ENCODE measurements at places on chromosomes 12 and 14. TPM values are rescaled to one million over a fixed set of nuclear protein-coding genes. Genes with fewer than 3 reads are reported as not detected.

DNA sequence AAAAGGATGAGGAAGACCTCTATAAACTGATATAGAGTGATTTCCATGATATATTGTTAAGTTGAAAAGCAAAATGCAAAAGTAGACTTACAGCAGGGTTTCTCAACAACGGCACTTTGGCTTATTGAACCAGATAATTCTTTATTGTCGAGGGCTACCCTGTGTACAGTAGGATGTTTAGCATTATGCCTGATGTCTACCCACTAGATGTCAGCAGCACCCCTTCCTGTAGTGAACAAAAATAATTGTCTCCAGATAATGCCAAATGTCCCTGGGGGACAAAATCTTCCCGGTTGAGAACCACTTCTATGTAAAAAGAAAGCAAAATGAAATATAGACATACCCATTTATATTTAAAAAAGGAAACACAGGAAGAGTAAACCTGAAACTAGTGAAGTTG is 32.4 kb downstream of the ABCD2 start:
- no peak overlapping the region for H3K4me3 ChIP-seq
- DNase-seq: no peak
- H3K4me1 ChIP-seq: no peaks in the 10 kb centered on the region
- H3K27ac ChIP-seq: no peak overlapping the region
- no peaks in the 10 kb centered on the region for H3K27me3 ChIP-seq

DNA sequence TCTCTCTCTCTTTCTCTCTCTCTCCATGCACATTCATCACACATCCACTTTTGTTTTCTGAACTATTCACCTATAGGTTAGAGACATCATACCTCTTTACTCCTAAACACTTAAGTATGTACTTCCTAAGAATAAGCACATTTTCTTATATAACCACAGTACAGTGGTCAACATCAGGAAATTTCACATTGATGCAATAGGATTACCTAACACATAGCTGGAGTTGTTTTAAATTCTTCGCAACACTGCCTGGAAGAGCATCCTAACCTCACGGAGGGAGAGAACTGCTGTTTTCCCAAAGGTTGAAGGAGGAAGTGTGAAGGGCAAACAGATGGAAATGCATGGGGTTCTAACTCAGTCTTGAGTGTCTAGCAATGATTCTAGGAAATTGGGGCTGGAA is 159.2 kb downstream of the SYT1 start:
- DNase-seq: no peak
- H3K4me3 ChIP-seq: no peak overlapping the region
- no peaks in the 10 kb centered on the region for H3K27me3 ChIP-seq
- H3K4me1 ChIP-seq: no peaks in the 10 kb centered on the region
- H3K36me3 ChIP-seq: no peaks in the 10 kb centered on the region

- no peak for DNase-seq
- no peaks in the 10 kb centered on the region for H3K27me3 ChIP-seq
- H3K36me3 ChIP-seq: no peaks in the 10 kb centered on the region
- H3K4me3 ChIP-seq: no peak overlapping the region
- no peaks in the 10 kb centered on the region for H3K4me1 ChIP-seq
Measured at GRCh38 chr14:84129007-84129406, 1400.9 kb upstream of the FLRT2 start.

The TAS2R50 gene
- 0.10 TPM for polyA plus RNA-seq

DNA sequence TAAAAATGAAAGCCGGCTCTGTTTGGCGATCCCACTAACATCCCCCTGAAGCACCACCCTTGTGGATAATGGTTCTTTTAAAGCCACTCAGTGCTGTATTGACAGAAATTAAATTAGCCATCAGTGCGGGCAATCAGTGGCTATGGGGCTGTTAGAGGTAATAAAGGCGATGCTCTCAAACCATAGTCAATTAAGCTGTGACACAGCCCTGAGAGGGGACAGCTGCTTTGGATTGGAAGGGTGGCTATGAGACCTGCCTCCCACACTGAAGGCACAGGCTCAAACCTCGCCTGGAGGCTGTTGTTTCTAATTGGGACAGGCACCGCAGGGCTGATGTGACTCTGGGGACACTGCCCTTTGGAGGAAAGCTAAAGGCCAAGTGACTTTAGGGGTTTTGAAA is 562.2 kb downstream of the VRK1 start:
- H3K36me3 ChIP-seq: no peaks in the 10 kb centered on the region
- no peak overlapping the region for H3K4me3 ChIP-seq
- H3K27ac ChIP-seq: no peak overlapping the region

- H3K27ac ChIP-seq: peak overlapping the region; percentile 68
- peak overlapping the region; percentile 68 for H3K4me3 ChIP-seq
- no peaks in the 10 kb centered on the region for H3K36me3 ChIP-seq
Measured at GRCh38 chr14:100285021-100285912, 21.0 kb downstream of the SLC25A29 start.

The LRTM2 gene
- not detected for polyA plus RNA-seq

The PLCZ1 gene
- polyA plus RNA-seq: 0.15 TPM

- no peak overlapping the region for H3K27ac ChIP-seq
- DNase-seq: no peak
- no peak overlapping the region for H3K4me3 ChIP-seq
- H3K27me3 ChIP-seq: peaks cover 3% of the 10 kb centered on the region
Measured at GRCh38 chr14:51939755-51940301, 49.5 kb upstream of the RTRAF start.

DNA sequence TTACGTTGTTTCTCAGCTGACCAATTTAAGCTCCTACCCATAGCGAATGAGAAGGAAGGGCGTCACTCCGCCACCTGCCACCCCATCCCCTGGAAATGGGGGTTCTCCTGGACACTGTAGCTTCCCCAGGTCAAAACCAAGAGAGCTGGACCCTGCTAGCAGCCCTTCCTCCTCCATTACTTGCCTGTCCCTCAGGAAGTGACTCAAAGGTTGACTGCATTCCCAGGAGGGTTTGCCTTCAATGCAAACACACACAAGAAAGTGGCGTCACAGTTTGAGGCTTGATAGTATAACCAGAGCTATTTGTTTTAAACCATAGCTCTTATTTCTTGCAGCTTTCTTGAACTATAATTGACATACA is 79.1 kb downstream of the KCNK13 start:
- no peak for DNase-seq
- no peak overlapping the region for H3K27ac ChIP-seq
- H3K36me3 ChIP-seq: no peaks in the 10 kb centered on the region
- no peak overlapping the region for H3K4me3 ChIP-seq
- no peaks in the 10 kb centered on the region for H3K4me1 ChIP-seq
- no peaks in the 10 kb centered on the region for H3K27me3 ChIP-seq

- H3K27me3 ChIP-seq: no peaks in the 10 kb centered on the region
- no peaks in the 10 kb centered on the region for H3K36me3 ChIP-seq
- no peak overlapping the region for H3K4me3 ChIP-seq
- no peak for DNase-seq
- no peak overlapping the region for H3K27ac ChIP-seq
Measured at GRCh38 chr12:21788089-21788983, 13.8 kb upstream of the KCNJ8 start.

- H3K4me1 ChIP-seq: no peaks in the 10 kb centered on the region
- no peak overlapping the region for H3K27ac ChIP-seq
- no peaks in the 10 kb centered on the region for H3K27me3 ChIP-seq
Measured at GRCh38 chr14:83255727-83256090, 1722.1 kb upstream of the SEL1L start.

The LRFN5 gene
- polyA plus RNA-seq: not detected

DNA sequence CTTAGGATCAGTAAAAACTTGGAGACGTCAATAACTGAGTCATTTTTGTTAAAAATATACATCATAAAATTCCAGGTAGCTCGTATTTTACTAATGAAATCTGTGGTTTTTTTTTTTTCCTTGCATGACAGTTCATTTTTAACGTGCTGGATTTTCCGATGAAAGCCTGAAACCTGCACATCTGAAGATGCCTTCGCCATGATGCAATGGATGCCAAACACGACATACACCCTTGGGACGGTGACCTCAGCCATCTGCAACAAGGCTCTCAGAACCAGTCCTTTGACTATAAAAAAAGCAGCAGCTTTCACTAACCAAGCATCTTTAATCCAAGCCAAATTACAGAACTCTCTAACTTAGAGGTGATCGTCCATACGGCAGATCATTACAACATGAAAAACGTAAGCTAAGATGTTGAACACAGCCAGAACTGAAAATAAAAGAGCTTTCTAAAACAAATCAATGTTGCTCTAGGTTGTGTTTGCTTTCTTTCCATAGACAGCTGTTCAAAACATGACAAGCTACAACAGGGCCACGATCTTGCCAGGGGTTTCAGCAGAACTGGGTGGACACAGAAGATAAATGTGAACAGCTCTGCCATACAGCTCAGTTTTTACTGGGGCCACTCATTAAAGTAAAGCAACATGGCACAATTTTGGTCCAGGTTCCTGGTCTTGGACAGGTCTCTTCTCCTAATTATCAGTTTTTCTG is 7.8 kb downstream of the NIN start:
- H3K36me3 ChIP-seq: peaks cover 1% of the 10 kb centered on the region
- H3K4me1 ChIP-seq: peaks cover 35% of the 10 kb centered on the region
- H3K27ac ChIP-seq: peak overlapping the region; percentile 48
- DNase-seq: no peak
- H3K27me3 ChIP-seq: no peaks in the 10 kb centered on the region
- no peak overlapping the region for H3K4me3 ChIP-seq

DNA sequence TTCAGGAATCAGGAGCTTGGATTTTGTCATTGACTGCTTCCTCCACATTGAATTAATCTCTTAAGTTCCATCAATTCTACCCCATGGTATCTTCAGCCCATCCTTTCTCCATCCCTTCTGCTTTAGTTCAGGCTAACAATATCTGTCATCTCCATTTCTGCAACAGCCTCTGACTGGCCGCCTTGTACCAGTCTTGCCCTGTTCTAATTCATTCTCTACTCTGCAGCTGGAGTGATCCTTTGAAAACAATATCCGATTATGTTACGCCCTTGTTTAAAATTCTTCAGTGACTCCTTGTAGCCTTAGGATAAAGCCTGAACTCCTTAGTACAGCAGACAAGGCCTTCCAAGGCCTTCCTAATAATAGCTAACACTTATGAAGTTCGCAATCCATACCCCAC is 170.2 kb downstream of the ETV6 start:
- H3K4me3 ChIP-seq: no peak overlapping the region
- peaks cover 17% of the 10 kb centered on the region for H3K4me1 ChIP-seq
- no peaks in the 10 kb centered on the region for H3K36me3 ChIP-seq
- no peak overlapping the region for H3K27ac ChIP-seq

GRCh38 chr12:68495336-68496070 is 115.2 kb upstream of the RAP1B start:
- no peak for DNase-seq
- no peaks in the 10 kb centered on the region for H3K27me3 ChIP-seq
- H3K27ac ChIP-seq: no peak overlapping the region
- H3K4me1 ChIP-seq: peaks cover 9% of the 10 kb centered on the region
- H3K36me3 ChIP-seq: no peaks in the 10 kb centered on the region

DNA sequence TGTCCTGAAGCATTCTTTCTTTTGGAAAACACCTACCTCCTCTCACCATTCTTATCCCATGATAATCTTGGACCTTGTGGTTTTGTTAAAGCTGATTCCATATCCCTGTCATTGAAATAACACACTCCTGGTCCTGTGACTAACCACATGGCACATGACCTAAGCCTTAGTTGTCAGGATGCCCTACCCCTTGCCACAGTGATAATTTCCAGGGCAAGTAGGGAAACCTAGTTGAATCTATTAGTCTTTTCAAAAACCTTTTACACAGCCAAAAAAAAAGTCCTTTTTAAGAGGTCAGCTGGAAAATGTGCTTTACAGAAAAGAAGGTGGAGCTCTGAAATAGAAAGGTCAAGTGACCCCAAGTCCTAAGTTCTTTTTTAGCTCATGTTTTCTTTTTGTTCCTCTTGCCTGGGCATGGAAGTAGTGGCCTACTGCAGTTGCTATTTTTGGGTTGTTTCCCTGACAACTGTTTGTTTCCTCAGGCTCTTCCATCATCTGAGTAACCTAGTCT is 608.4 kb downstream of the LRFN5 start:
- H3K4me3 ChIP-seq: no peak overlapping the region
- no peaks in the 10 kb centered on the region for H3K36me3 ChIP-seq
- H3K4me1 ChIP-seq: peaks cover 20% of the 10 kb centered on the region
- H3K27ac ChIP-seq: peak overlapping the region; percentile 89

The SCN8A gene
- 1.1 TPM for polyA plus RNA-seq

DNA sequence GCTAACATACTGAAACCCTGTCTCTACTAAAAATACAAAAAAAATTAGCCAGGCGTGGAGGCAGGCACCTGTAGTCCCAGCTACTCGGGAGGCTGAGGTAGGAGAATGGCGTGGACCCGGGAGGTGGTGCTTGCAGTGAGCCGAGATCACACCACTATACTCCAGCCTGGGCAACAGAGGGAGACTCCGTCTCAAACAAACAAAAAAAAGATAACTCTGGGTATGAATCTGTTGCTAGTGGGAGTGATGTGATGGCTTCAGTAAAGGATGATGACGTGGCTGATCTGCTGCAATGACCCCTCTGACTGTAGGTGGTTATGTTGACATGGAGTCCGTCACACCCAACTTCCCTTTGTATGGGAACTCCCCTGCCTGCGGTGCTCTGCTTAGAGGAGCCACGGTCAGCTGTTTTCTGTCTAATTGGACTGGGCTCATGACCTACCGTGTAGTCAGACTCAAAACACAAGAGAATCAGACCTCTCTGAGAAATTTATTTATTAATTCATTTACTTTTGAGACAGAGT is 59.1 kb upstream of the MED13L start:
- H3K4me1 ChIP-seq: no peaks in the 10 kb centered on the region
- no peaks in the 10 kb centered on the region for H3K36me3 ChIP-seq
- H3K27ac ChIP-seq: no peak overlapping the region
- H3K27me3 ChIP-seq: no peaks in the 10 kb centered on the region
- no peak overlapping the region for H3K4me3 ChIP-seq

The TSPAN11 gene
- polyA plus RNA-seq: not detected

The ERP27 gene
- 0.18 TPM for polyA plus RNA-seq

DNA sequence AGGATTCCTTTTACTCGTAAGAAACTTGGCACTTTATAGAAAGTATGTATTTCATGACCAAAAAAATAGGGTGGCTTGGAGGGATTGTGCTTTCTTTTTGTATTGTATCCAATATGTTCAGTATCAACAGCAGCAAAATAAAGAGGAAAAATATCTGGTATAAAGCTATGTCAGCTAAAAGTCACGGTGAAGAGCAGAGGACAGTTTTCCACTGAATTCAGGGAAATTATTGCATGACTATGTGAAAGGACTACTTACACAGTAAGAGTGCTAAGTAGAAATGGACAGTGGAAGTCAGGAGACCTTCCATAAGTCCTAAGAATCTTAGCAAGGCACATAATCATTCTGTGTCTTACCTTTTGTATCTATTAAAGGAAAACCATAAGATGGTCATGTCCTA is 19.3 kb downstream of the TSHR start:
- H3K4me3 ChIP-seq: no peak overlapping the region
- H3K4me1 ChIP-seq: no peaks in the 10 kb centered on the region
- H3K27ac ChIP-seq: no peak overlapping the region
- H3K36me3 ChIP-seq: no peaks in the 10 kb centered on the region

The SLC7A8 gene
- polyA plus RNA-seq: 29.1 TPM

GRCh38 chr12:62248873-62249272 is 11.3 kb upstream of the USP15 start:
- peaks cover 29% of the 10 kb centered on the region for H3K4me1 ChIP-seq
- no peaks in the 10 kb centered on the region for H3K27me3 ChIP-seq
- no peak overlapping the region for H3K27ac ChIP-seq
- H3K36me3 ChIP-seq: no peaks in the 10 kb centered on the region
- H3K4me3 ChIP-seq: no peak overlapping the region

- H3K4me1 ChIP-seq: peaks cover 13% of the 10 kb centered on the region
- no peak for DNase-seq
- H3K27ac ChIP-seq: no peak overlapping the region
- no peaks in the 10 kb centered on the region for H3K36me3 ChIP-seq
- no peak overlapping the region for H3K4me3 ChIP-seq
Measured at GRCh38 chr12:46339051-46339450, 33.5 kb downstream of the SLC38A2 start.

The KLHL33 gene
- not detected for polyA plus RNA-seq
